ENCODE measurements at places on chromosomes 5 and 9. TPM values are rescaled to one million over a fixed set of nuclear protein-coding genes. Genes with fewer than 3 reads are reported as not detected.

The IL13 gene
- polyA plus RNA-seq, result not detected

The MATR3 gene
- polyA plus RNA-seq, result 327 TPM

The MTMR12 gene
- 21.3 TPM for polyA plus RNA-seq

The INSL6 gene
- polyA plus RNA-seq, result not detected

The FCHSD1 gene
- 7.9 TPM for polyA plus RNA-seq

The GRIN3A gene
- polyA plus RNA-seq, result 0.22 TPM

The MEIKIN gene
- polyA plus RNA-seq, result not detected

The UNC13B gene
- polyA plus RNA-seq, result not detected

DNA sequence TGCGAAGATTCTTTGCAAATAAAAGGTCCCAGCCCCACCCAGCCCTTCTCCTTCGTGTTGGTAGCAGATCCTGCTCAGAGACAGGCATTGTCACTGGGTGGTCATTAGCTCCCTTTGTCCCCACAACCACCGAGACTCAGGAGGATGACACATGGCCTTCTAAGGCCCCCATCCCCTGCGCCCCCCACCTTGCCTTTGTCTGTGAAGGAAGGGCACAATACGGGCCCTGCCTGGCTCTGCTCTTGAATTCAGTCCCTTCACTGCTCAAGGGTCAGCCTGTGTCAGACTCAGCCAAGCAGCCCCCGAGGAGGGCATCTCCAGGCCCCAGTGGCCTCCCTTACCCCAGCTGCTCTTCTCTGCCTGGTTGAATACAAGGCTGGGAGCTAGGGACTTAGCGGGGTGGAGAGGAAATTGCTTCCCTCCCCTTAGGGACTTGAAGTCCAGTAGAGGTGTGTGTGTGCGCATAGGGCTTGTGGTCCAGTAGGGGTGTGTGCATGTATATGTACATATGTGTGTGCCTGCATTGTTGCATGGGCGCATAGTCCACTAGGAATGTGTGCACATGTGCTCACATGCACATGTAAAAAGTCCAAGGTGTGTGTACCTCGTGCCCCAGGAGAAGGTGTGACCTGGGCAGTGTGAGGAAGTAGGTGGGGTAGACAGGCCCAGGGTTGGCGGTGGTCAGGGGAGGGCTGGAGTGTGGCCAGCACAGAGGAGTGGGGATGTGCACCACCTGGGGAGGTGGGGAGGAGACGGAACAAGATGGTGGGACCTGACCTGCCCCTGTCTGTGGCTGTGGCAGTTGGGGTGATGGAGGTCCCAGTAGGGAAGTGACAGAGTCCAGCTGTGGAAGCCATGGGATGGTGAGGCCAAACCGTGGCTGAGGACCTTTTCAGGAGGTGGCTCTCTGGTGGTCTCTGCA is 59.1 kb downstream of the PHF2 start:
- no peak overlapping the region for H3K4me3 ChIP-seq
- H3K36me3 ChIP-seq, result peaks cover 56% of the 10 kb centered on the region
- H3K27ac ChIP-seq, result no peak overlapping the region
- DNase-seq, result no peak
- H3K27me3 ChIP-seq, result no peaks in the 10 kb centered on the region
- H3K4me1 ChIP-seq, result no peaks in the 10 kb centered on the region

- H3K4me1 ChIP-seq, result no peaks in the 10 kb centered on the region
- H3K4me3 ChIP-seq, result no peak overlapping the region
- no peaks in the 10 kb centered on the region for H3K27me3 ChIP-seq
- DNase-seq, result no peak
- H3K36me3 ChIP-seq, result peaks cover 78% of the 10 kb centered on the region
- no peak overlapping the region for H3K27ac ChIP-seq
Observed at GRCh38 chr5:65695162-65695755, 26.6 kb downstream of the SGTB start.

GRCh38 chr5:52898961-52899680 is 90.0 kb upstream of the ITGA2 start:
- no peaks in the 10 kb centered on the region for H3K27me3 ChIP-seq
- no peaks in the 10 kb centered on the region for H3K36me3 ChIP-seq
- no peak overlapping the region for H3K4me3 ChIP-seq

DNA sequence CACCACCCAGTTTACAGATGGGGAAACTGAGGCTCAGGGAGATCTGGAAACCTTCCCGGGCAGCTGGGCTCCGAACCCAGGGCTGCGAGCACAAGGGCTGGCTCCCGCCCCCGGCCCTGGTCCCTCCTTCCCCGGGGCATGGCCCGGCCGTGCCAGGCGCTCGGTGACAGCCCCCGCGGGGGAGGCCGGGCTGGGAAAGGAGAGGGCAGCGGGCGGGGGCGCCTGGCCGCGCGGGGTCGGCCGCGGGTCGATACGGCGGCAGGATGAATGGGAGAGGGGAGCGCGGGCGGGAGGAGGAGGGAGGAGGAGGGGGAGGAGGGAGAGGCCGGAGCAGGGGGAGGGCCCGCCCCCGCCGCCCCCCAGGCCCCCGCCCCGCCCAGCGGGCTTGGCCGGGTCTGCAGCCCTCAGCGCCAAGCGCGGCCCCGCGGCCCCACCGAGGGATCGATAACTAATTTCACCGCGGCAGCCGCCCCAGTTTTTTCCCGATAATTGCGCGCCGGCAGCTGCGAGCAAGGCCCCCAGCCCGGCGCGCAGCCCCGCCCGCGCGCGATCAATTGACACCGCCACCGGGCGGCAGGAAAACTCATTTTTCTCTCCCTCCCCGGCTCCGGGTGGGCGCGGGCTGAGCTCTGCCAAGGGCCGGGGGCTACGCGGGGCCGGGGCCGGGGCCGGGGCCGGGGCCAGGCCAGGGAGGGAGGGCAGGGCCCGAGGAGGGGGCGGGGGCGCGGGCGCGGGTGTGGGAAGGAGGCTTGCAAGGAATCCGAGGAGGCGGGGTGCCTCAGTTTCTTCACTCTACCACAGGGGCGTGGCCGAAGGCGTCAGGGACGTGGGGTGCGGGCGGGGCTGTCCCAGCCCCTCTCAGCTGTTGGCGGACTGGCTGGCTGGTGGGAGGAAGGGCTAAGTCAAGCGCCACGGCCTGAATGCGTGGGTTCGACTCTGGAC is 52.1 kb downstream of the C9orf50 start:
- H3K27me3 ChIP-seq, result peaks cover 5% of the 10 kb centered on the region
- H3K27ac ChIP-seq, result no peak overlapping the region
- no peak for DNase-seq
- no peak overlapping the region for H3K4me3 ChIP-seq
- H3K4me1 ChIP-seq, result peaks cover 19% of the 10 kb centered on the region
- no peaks in the 10 kb centered on the region for H3K36me3 ChIP-seq

GRCh38 chr5:141330299-141331080 is at the start of gene PCDHGA1:
TSS of gene PCDHGA1 (plus strand) at chr5:141330514.
- no peak within 1 kb of the TSS for H3K27ac ChIP-seq
- no peak within 1 kb of the TSS for H3K4me3 ChIP-seq
- no peak for DNase-seq
- no peaks in the 10 kb centered on the region for H3K4me1 ChIP-seq

DNA sequence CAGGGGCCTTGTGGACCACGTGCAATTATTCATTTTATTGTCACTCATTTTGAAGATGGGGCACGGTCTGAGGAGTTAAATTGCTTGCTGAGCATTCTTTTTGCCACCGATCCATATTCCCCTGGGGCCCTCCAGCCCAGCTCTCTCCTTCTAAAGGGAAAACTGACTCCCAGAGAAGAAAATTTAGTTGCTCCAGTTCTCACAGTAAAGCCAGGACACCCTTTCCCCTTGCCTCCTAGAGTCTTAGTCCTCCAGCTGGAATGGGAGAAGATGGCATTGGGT is 1.0 kb upstream of the PANK3 start:
- H3K4me3 ChIP-seq, result peak overlapping the region; percentile 91
- H3K4me1 ChIP-seq, result peaks cover 23% of the 10 kb centered on the region
- peak overlapping the region; percentile 89 for H3K27ac ChIP-seq
- H3K36me3 ChIP-seq, result no peaks in the 10 kb centered on the region
- no peak for DNase-seq
- H3K27me3 ChIP-seq, result no peaks in the 10 kb centered on the region

- DNase-seq, result no peak
- no peak overlapping the region for H3K27ac ChIP-seq
- H3K27me3 ChIP-seq, result no peaks in the 10 kb centered on the region
- H3K4me3 ChIP-seq, result no peak overlapping the region
- H3K4me1 ChIP-seq, result no peaks in the 10 kb centered on the region
Observed at GRCh38 chr9:138066049-138066448, 188.5 kb downstream of the CACNA1B start.

DNA sequence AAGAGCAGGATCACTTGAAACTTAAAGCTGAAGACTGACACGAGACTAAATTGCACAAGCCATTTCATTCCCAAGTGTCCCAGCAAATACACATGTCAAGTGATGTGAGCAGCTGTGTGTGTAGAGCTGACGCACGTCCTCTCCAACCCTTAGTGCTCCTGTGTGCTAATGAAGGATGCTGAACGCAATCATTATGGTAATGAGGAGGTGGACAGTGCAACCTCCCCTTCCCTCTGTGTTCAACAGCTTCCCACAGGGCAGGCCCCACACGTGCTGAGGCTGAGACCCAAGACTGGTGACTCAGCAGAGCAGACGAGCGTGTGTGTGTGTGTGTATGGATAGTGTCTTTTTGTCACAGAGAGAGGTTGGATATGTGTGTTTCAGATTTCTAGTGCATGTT is 702.1 kb downstream of the SEMA5A start:
- H3K4me1 ChIP-seq, result no peaks in the 10 kb centered on the region
- H3K4me3 ChIP-seq, result no peak overlapping the region
- no peak for DNase-seq
- no peaks in the 10 kb centered on the region for H3K36me3 ChIP-seq
- no peaks in the 10 kb centered on the region for H3K27me3 ChIP-seq

DNA sequence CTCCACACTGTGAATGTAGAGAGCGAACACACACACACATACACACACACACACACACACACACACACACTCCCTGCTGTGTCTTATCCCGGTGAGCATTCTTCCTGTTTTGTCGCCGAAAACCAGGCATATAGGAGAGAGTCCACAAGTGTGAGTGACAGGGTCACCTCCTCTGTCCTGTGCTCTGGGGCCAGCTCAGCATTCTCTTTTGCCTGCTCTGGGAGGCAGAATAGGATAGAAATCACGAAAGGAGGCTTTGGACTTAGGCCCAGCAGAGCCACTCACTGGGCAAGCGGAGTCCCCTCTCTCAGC is 3.0 kb downstream of the LAMC3 start:
- H3K4me3 ChIP-seq, result no peak overlapping the region
- H3K36me3 ChIP-seq, result no peaks in the 10 kb centered on the region
- peaks cover 3% of the 10 kb centered on the region for H3K27me3 ChIP-seq
- H3K27ac ChIP-seq, result no peak overlapping the region
- DNase-seq, result no peak

GRCh38 chr5:149486726-149487635 is 64.3 kb downstream of the CSNK1A1 start:
- H3K27me3 ChIP-seq, result peaks cover 2% of the 10 kb centered on the region
- H3K4me3 ChIP-seq, result no peak overlapping the region
- DNase-seq, result no peak
- no peak overlapping the region for H3K27ac ChIP-seq
- no peaks in the 10 kb centered on the region for H3K4me1 ChIP-seq

- H3K4me3 ChIP-seq, result no peak overlapping the region
- H3K27ac ChIP-seq, result no peak overlapping the region
- peak; percentile 10 for DNase-seq
- H3K4me1 ChIP-seq, result no peaks in the 10 kb centered on the region
Observed at GRCh38 chr5:8908055-8908683, 637.7 kb downstream of the SEMA5A start.

DNA sequence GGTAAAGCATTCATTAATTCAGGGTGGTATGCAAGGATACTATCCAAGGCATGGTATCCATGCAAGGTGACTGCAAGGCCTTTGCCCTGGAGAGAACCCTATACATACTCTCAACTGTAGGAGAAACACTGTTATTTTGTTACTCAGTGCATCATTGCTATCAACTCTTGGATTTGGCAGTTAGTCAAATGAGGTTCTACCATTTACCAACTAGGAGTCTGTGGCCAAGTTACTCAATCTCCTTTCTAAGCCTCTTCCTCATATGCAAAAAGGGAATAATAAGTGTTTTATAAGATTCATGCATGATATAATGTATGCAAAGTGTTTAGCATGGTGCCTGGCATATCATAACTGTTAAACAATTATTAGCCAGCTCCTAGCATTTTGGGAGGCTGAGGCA is 4.0 kb downstream of the PCDHGC3 start:
- peaks cover 21% of the 10 kb centered on the region for H3K4me1 ChIP-seq
- H3K36me3 ChIP-seq, result no peaks in the 10 kb centered on the region
- peaks cover 54% of the 10 kb centered on the region for H3K27me3 ChIP-seq
- no peak overlapping the region for H3K27ac ChIP-seq

DNA sequence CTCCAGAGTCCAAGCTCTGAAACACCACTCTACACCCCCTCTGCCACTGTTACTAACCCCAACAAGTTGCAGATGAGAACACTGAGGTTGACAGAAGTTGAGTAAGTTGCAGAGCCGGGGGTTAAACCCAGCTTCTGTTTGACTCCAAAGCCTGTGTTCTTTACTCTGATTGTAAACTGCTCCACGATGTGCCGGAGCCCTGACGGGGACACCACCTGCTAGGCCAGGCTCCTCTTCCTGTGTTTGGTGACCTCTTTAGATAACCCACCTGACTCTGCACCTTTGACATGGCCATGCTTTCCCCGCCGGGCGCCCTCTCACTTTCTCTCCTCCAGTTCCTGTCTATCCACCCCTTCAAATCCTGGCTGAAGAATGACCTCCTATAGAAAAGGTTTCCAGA is 96.7 kb downstream of the PAX5 start:
- no peaks in the 10 kb centered on the region for H3K4me1 ChIP-seq
- no peak overlapping the region for H3K4me3 ChIP-seq
- H3K27me3 ChIP-seq, result no peaks in the 10 kb centered on the region
- no peaks in the 10 kb centered on the region for H3K36me3 ChIP-seq
- no peak overlapping the region for H3K27ac ChIP-seq
- DNase-seq, result no peak

DNA sequence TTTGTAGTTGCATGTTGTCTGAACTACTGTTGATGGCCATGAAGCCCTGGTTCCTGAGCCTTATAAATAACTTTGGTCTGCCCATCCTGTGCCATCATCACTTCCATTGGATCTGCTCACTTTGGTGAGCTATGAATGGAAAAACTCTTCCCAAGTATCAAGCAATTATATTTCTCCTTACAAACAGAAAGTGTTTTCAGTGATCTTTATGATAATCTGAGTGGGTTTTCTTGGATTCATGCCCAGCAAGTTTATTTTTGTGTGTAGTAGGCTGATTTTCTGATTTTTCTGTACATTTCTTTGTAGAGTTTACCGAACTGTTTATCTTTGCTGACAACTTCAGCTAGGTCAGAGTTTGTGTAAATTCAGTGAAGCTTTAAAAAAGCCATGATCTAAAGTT is 31.0 kb downstream of the CAMK4 start:
- H3K27ac ChIP-seq, result peak overlapping the region; percentile 77
- H3K4me3 ChIP-seq, result peak overlapping the region; percentile 61
- no peaks in the 10 kb centered on the region for H3K27me3 ChIP-seq
- H3K36me3 ChIP-seq, result no peaks in the 10 kb centered on the region

- H3K4me3 ChIP-seq, result no peak overlapping the region
- H3K4me1 ChIP-seq, result no peaks in the 10 kb centered on the region
- H3K36me3 ChIP-seq, result no peaks in the 10 kb centered on the region
- H3K27me3 ChIP-seq, result no peaks in the 10 kb centered on the region
- DNase-seq, result no peak
Observed at GRCh38 chr5:146042628-146043279, 62.6 kb downstream of the PLAC8L1 start.

All from CD4-positive, CD25-positive, alpha-beta regulatory T cell (primary cell).